ENCODE measurements at places on chromosomes 5 and 9. TPM values are rescaled to one million over a fixed set of nuclear protein-coding genes. Genes with fewer than 3 reads are reported as not detected.
A peak's percentile ranks its signal among the peaks of the same experiment; 100 is the strongest.

- no peak for DNase-seq
- no peaks in the 10 kb centered on the region for H3K36me3 ChIP-seq
- no peak overlapping the region for H3K4me3 ChIP-seq
- no peaks in the 10 kb centered on the region for H3K4me1 ChIP-seq
- H3K27ac ChIP-seq = no peak overlapping the region
- H3K27me3 ChIP-seq = no peaks in the 10 kb centered on the region
Observed at GRCh38 chr5:37658440-37658839, 181.4 kb downstream of the GDNF start.

GIN1 gene
- 3.7 TPM for polyA plus RNA-seq

GRCh38 chr5:136994154-136994553 is 505.0 kb downstream of the SPOCK1 start:
- H3K36me3 ChIP-seq = no peaks in the 10 kb centered on the region
- H3K27ac ChIP-seq = no peak overlapping the region
- no peak for DNase-seq
- no peaks in the 10 kb centered on the region for H3K27me3 ChIP-seq
- H3K4me3 ChIP-seq = no peak overlapping the region

ANKRD18A gene
- 0.10 TPM for polyA plus RNA-seq

GRCh38 chr9:9214066-9214465 is 1398.7 kb downstream of the PTPRD start:
- H3K4me3 ChIP-seq = no peak overlapping the region
- no peak for DNase-seq
- no peaks in the 10 kb centered on the region for H3K27me3 ChIP-seq
- H3K36me3 ChIP-seq = no peaks in the 10 kb centered on the region
- H3K4me1 ChIP-seq = no peaks in the 10 kb centered on the region

DNA sequence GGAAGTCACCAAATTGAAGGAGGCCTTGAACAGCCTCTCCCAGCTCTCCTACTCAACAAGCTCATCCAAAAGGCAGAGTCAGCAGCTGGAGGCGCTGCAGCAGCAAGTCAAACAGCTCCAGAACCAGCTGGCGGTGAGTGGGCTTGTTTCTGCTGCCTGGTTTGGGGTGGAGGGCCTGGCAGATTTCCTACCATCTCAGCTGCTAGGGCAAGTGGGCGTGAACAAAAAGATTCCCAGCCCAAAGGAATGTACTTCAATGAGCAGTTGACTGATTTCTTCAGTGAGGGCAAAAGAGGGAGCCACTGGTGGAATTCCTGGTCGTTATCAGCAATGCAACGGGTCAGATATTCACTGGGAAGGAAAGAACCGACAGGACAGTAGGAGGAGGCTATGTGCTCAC is 12.6 kb upstream of the TTC23L start:
- H3K27me3 ChIP-seq = no peaks in the 10 kb centered on the region
- no peak for DNase-seq
- H3K36me3 ChIP-seq = no peaks in the 10 kb centered on the region
- H3K27ac ChIP-seq = no peak overlapping the region
- H3K4me3 ChIP-seq = no peak overlapping the region

- no peak overlapping the region for H3K4me3 ChIP-seq
- H3K27me3 ChIP-seq = peaks cover 79% of the 10 kb centered on the region
- no peak for DNase-seq
- no peaks in the 10 kb centered on the region for H3K36me3 ChIP-seq
- no peak overlapping the region for H3K27ac ChIP-seq
- peaks cover 2% of the 10 kb centered on the region for H3K4me1 ChIP-seq
Observed at GRCh38 chr5:73236541-73237128, 63.6 kb downstream of the TMEM174 start.

PCDHA12 gene
- polyA plus RNA-seq = not detected

LCN2 gene
- 0.83 TPM for polyA plus RNA-seq

DNA sequence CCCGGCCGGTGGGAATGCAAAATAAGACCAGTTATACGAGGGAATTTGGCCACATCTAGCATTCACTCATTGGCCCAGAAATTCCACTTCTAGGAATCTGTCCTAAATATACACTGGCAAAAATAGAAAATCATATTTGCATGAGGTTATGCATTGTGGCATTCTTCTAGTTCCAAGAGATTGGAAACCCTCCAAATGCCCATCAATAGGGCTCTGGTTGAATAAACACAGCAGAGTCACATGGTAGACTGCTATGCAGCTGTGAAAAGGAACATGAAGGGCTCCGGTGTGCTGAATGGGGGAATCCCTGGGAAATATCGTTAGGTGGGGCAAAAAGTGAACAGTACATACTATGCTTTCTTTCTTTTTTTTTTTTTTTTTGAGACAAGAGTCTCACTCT is 36.8 kb downstream of the PTGES start:
- H3K4me3 ChIP-seq = no peak overlapping the region
- no peak for DNase-seq
- H3K27me3 ChIP-seq = peaks cover 22% of the 10 kb centered on the region
- no peaks in the 10 kb centered on the region for H3K36me3 ChIP-seq
- H3K4me1 ChIP-seq = peaks cover 5% of the 10 kb centered on the region

DNA sequence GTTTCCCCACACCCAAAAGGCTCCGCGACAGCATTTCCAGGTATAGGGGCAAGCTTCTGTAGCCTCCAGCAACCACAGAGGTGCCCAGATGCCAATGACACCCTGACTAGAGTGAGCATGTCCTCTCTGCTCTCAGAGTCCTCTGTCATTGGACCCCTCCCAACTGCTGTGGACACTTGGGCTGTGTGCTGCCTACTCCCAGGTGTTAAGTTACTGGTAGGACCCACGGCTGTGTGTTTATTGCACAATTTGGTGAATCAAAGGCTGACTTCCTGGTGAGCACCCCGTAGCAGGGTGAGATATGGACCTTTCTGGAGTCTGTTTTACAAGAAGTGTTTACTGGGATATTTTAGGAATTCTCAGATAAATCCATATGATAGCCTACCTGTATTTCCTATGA is 36.0 kb downstream of the SH3GL2 start:
- H3K4me1 ChIP-seq = no peaks in the 10 kb centered on the region
- H3K36me3 ChIP-seq = no peaks in the 10 kb centered on the region
- no peak overlapping the region for H3K4me3 ChIP-seq
- no peaks in the 10 kb centered on the region for H3K27me3 ChIP-seq
- no peak overlapping the region for H3K27ac ChIP-seq
- DNase-seq = no peak

GRCh38 chr9:117671468-117671867 is 32.7 kb upstream of the TLR4 start:
- peaks cover 5% of the 10 kb centered on the region for H3K4me1 ChIP-seq
- no peaks in the 10 kb centered on the region for H3K36me3 ChIP-seq
- H3K27me3 ChIP-seq = no peaks in the 10 kb centered on the region

DNA sequence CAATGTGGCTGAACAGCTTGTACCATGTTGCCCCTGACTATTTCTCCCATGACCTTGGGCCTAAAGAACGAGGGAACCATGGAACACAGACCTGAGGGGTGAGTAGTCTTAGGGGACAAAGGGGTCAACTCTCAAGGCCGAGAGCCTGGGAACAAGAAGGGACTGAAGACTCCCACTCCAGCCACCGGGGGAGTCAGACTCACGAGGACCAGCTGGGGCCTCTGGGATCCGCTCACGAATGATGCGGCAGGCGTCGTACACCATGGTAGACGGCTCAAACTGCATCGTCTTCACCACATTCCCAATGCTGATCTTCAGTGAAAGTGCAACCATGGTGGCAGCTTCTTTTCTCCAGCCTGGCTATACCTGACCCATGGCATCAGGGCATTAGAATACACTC is 6.6 kb downstream of the TLN1 start:
- H3K36me3 ChIP-seq = peaks cover 60% of the 10 kb centered on the region
- H3K27me3 ChIP-seq = no peaks in the 10 kb centered on the region
- DNase-seq = no peak
- H3K4me3 ChIP-seq = no peak overlapping the region
- no peak overlapping the region for H3K27ac ChIP-seq

GRCh38 chr5:50593681-50594080 is 72.8 kb upstream of the PARP8 start:
- no peak overlapping the region for H3K4me3 ChIP-seq
- no peaks in the 10 kb centered on the region for H3K27me3 ChIP-seq
- no peak for DNase-seq
- H3K27ac ChIP-seq = no peak overlapping the region
- H3K36me3 ChIP-seq = no peaks in the 10 kb centered on the region

DNA sequence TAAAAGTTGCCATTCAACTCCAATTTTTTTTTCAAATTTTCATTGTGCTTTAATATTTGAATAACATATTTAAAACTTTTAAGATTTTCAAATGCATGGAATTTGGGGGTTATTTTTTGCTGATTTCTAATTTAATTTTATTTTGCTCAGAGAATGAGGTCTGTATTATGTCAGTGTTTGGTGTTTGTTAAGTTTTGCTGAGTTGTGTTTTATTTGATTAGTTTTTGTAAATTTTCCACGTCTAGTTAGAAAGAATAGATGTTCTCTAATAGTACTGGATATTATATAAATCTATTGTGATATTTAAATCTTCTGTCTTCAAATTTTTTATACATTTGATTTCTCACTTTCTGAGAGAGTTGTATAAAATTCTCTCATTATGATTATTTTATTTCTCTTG is 145.9 kb downstream of the MACIR start:
- no peaks in the 10 kb centered on the region for H3K36me3 ChIP-seq
- H3K4me3 ChIP-seq = no peak overlapping the region
- no peak overlapping the region for H3K27ac ChIP-seq
- DNase-seq = no peak
- no peaks in the 10 kb centered on the region for H3K4me1 ChIP-seq

HDHD3 gene
- polyA plus RNA-seq = 8.3 TPM

TNC gene
- polyA plus RNA-seq = 0.02 TPM

CCL21 gene
- polyA plus RNA-seq = not detected

SLC34A3 gene
- not detected for polyA plus RNA-seq

- peaks cover 46% of the 10 kb centered on the region for H3K4me1 ChIP-seq
- peak; percentile 95 for DNase-seq
- H3K36me3 ChIP-seq = peaks cover 10% of the 10 kb centered on the region
- peak overlapping the region; percentile 78 for H3K27ac ChIP-seq
- H3K27me3 ChIP-seq = no peaks in the 10 kb centered on the region
Observed at GRCh38 chr9:127833555-127833954, 20.9 kb downstream of the ENG start.

DNA sequence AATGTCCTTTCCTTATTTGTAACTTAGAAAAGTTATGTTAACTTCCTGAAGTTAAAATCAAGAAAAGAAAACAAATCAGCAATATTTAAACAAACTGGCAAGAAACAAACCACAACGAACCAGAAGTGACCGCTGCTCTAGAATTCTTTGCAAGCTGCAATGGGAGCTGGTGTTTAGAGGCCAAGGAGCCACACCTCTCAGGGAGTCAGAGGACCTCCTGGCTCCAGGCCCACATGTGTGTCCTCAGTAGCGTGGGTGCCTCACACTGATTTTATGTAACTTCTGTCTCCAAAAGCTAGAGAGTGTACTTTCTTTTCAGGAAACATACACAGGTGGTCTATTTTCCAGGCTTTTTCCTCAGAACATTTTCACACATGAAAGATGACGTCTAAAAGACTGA is 100.4 kb downstream of the IRX2 start:
- DNase-seq = no peak
- H3K36me3 ChIP-seq = no peaks in the 10 kb centered on the region
- no peaks in the 10 kb centered on the region for H3K4me1 ChIP-seq
- no peak overlapping the region for H3K27ac ChIP-seq
- no peaks in the 10 kb centered on the region for H3K27me3 ChIP-seq

DNA sequence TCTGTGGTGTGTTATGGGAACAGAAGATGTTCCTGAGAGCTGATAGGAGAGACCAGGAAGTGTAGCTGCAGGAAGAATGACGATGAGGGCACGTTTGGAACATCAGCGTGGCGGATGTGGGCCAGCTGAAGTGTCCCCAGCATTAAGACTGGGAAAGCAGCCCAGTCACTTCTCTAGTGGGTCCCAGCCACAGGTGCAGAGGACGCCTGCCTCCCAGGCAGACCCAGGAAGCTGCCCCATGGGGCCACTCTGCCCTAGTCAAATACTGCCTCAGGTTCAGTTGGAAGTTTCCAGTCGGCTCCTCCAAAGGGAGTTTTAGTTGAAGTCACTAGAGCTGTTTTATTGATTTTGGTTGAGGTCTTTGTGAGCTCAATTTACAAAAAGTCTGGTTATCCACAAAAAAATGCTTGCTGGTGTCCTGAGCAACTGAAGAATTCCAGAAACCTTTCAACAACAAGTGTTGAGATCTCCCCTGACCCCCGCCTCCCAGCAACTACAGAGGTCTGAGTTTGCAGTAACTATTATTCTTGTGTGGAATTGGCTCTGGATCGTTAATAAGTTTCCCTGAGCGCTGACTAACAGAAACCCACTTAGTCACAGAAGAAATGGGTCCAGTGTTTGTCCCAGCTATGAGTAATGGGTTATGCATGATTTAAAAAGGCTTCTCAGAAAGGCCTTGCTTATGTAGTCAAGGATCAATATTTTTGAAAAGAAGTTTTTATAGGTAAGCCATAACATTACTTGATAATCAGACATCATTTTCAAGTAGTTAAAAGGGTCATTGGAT is 294.1 kb downstream of the FANCC start:
- H3K27ac ChIP-seq = no peak overlapping the region
- no peak overlapping the region for H3K4me3 ChIP-seq
- no peaks in the 10 kb centered on the region for H3K36me3 ChIP-seq
- no peaks in the 10 kb centered on the region for H3K4me1 ChIP-seq

MCC gene
- polyA plus RNA-seq = not detected

DNA sequence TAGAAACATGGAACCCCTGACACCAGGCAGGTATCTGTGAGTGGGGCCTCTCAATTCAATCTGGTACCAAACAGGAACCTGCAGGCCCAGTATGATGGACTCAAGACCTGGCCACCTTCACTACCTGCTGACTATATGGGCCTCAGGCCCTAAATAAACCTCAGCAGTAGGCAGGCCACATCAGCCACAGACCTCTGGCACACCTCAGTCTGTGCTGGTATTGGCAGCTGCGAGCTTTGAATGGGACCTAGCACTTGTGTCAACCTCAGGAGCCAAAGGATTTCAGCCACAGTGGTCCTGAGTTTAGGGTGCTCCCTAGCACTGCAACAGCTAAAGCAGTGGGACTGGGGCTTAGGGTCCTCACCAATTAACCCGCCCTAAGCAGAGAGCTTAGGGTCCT is 325.5 kb downstream of the ZNF608 start:
- no peak for DNase-seq

AGXT2 gene
- not detected for polyA plus RNA-seq

- H3K4me1 ChIP-seq = no peaks in the 10 kb centered on the region
- no peak overlapping the region for H3K4me3 ChIP-seq
Observed at GRCh38 chr9:120410925-120411501, 169.0 kb downstream of the CDK5RAP2 start.

- no peak overlapping the region for H3K27ac ChIP-seq
- no peaks in the 10 kb centered on the region for H3K27me3 ChIP-seq
Observed at GRCh38 chr9:84235511-84235910, 105.0 kb downstream of the SLC28A3 start.

DNA sequence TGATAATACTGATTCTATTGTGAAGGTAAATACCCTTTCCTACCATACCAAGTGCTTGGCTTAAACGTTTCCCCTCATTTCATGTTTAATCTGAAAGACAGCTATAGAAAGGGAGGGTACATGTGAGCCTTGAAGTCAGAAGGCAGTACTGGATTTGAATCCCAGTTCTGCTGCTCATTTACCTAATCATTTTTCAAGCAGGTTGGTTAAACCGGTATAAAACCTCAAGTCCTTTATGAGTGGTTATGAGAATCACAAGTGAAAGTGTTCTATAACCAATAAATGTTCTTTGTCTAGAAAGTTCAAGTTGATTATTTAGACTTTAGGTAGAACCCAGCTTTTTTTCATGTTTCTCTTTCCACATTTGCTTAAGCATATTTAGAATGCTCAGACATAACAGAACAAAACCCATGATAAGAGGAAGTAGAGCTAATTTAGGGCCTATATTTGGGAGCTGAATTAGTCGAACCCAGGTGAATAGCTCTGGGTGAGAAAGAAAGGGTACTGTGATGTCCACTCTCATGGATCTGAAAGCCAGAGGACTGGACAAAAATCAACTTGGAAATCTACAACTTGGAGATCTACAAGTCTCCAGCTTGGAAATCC is 29.7 kb upstream of the F2RL2 start:
- DNase-seq = no peak
- H3K4me3 ChIP-seq = no peak overlapping the region
- H3K4me1 ChIP-seq = no peaks in the 10 kb centered on the region

ELAVL2 gene
- not detected for polyA plus RNA-seq
